Stimulated activated CD8-positive, alpha-beta memory T cell treated with anti-CD3 and anti-CD28 coated beads, Interleukin-15, amount 100 ng/mL, for 48 hours (primary cell): ENCODE measurements at places on chromosomes 12 and 14.

DNA sequence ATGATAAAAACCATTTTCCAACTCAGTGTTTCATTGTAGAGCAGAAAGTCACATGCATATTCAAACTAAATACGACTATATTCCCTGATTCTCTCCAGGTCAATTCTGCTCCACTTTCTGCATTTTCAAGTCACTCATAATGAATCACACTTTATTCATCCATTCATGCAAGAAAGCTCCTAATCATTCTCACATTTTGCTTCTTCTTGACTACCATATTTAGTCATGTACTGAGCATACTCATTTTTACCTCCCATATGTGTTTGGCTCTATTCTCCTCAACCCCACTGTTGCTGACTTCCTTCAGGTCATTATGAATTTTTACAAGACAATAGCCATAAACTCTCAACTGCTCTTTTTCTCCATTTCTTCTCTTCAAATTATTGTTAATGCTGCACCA lies 43.4 kb upstream of the PIK3C2G start:
- DNase-seq = no peak

DNA sequence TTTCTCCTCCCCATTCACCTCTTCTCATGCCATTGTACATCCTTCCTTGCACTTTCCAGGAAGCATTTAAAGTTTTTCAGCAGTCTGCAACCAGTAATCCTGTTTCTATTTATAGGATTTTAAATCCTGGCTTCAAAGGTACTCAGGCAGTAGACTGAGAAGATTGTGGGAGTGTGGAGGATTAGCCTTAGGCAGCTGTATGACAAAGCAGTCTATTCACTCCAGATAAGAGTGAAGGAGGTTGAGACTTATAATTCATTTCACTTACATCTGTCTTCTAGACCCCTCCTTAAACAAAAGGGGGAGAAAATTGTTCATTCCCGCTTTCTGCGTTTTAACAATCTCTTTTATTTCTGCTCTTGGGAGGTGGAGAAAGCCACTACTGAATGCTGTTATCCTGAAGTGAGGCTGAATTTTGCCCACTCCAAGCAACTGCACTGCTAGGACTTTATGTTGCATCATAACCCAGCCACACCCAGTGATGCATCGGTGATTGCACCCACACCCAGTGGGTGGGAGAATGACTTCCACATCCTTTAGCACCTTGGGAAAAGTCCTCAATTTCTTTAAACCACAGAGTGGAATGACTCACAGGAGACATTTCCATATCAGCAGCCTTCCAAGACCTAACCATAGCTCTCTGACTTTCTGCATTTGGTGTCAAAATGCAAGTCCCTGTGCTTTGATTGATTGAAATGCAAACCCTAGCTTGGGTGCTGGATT lies 382.5 kb upstream of the ATP2B1 start:
- DNase-seq = no peak

- no peak for DNase-seq
Measured at GRCh38 chr14:80636071-80636470, 305.5 kb downstream of the CEP128 start.

DNA sequence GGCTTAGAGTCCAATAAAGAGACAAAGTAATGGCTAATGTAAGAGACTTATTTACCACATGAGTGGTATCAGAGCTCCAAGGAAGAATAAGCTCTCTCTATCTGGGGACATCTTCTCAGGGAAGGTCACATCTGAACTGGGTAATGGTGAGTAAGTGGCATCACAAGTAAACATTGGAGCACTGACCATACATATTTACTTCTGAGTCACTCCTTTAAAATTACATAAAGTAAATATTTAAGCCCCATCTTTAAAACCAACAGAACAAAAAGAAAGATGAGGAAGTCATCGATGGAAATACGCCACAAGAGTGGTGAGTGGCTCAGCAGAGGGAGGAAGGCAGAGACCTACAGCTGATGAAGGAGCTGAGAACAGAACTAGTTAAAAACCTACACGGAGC lies 159.9 kb downstream of the DUSP6 start:
- no peak for DNase-seq

DNA sequence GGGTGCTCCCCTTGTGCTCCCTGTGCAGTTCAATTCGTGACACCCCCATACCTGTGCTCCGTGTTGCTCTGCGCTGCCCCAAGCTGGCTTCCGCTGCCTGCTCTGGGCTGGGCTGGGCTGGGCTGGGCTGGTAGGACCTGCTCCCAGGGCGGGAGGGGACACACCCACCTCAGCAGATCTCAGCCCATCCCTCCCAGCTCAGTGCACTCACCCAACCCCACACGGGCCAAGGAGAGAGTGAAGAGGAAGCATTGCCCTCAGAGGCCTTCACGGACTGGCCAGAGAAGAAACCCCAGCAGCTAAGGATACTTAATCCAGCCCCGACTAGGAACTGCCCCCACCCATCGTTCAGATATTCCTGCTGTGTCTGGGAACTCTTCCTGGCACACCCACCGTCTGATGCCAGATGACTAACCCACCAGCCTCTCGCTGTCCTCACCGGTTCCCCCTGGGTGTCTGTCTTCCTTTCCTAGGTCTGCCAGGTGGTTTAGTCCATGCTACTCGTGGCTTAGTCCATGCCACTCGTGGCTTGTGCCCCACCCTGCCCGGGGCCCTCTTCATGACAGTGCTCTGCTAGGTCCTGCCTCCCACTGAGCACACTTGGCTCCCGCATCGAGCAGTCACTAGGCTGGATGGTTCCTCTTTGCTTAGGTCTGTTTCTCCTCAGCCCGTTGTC lies at the start of gene LPAR5:
TSS of gene LPAR5 (minus strand) at position 104 of the 676 bp plus-strand sequence. CDS start 14,711 bp downstream, outside the sequence.
- no peak for DNase-seq

- DNase-seq = no peak
Measured at GRCh38 chr14:23067847-23068788, 10.8 kb upstream of the CDH24 start.

DNA sequence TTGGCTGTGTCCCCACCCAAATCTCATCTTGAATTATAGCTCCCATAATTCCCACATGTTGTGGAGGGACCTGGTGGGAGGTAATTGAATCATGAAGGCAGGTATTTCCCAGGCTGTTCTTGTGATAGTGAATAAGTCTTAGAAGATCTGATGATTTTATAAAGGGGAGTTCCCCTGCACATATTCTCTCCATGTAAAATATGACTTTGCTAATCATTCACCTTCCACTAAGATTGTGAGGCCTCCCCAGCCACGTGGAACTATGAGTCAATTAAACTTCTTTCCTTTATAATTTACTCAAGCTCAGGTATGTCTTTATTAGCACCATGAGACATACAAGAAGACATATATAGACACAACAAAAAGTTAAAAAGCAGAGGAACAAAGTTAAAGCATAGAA lies 120.0 kb downstream of the CPNE8 start:
- no peak for DNase-seq

- DNase-seq = no peak
Measured at GRCh38 chr12:93786656-93787397, 109.7 kb downstream of the CRADD start.

- no peak for DNase-seq
Measured at GRCh38 chr14:24079491-24080141, 8.3 kb downstream of the CPNE6 start.

- no peak for DNase-seq
Measured at GRCh38 chr12:45880533-45880932, 109.8 kb downstream of the SCAF11 start.

- no peak for DNase-seq
Measured at GRCh38 chr12:55548756-55549155, 646 bp upstream of the OR6C4 start.

- DNase-seq = no peak
Measured at GRCh38 chr14:59428581-59429012, 36.6 kb downstream of the GPR135 start.

GRCh38 chr12:54301428-54302048 lies 723 bp upstream of the NFE2 start:
- DNase-seq = no peak

GRCh38 chr12:10226731-10227130 lies 14.1 kb downstream of the GABARAPL1 start:
- DNase-seq = no peak

DNA sequence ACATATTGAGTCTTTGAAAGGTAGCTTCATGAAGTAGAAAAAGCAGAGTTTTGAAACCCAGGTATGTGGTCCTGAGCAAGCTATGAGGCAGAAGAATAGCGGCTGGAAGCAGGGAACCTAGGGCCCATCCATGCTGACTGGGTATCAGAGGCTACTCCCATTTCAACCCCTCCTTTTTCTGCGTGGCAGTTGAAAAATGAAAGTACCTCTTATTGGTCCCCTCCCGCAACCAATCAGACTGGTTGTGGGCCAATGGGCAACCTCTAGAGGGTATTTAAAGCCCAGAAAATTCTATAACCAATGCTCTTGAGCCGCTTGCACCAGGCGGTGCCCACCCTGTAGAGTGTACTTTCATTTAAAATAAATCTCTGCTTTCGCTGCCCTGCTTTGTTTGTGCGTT lies 1.6 kb upstream of the SNRPF start:
- no peak for DNase-seq

- no peak for DNase-seq
Measured at GRCh38 chr12:78239544-78239943, 408.9 kb downstream of the NAV3 start.

- DNase-seq = no peak
Measured at GRCh38 chr14:75359098-75359497, 68.7 kb upstream of the JDP2 start.

DNA sequence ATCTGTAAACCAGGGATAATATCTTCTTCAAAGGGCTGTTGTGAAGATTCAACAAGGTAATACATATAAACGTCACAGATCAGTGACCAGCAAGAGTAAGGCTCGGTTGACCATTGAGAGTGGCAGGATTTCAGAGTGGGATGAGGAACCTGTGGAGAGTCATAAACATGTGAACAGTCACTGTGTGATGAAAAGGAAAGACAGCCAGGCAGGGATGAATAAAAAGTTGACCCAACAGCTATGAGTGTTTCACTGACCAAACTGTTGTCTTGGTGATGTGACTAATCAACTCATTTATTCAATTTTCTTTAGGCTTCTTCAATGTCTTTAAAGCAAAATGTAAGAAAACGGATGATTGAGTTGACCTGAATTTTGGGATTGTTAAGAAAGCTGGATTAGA lies 8.6 kb upstream of the FRMD6 start:
- no peak for DNase-seq

GRCh38 chr14:101359221-101360053 lies 201.9 kb upstream of the DIO3 start:
- DNase-seq = no peak

DNA sequence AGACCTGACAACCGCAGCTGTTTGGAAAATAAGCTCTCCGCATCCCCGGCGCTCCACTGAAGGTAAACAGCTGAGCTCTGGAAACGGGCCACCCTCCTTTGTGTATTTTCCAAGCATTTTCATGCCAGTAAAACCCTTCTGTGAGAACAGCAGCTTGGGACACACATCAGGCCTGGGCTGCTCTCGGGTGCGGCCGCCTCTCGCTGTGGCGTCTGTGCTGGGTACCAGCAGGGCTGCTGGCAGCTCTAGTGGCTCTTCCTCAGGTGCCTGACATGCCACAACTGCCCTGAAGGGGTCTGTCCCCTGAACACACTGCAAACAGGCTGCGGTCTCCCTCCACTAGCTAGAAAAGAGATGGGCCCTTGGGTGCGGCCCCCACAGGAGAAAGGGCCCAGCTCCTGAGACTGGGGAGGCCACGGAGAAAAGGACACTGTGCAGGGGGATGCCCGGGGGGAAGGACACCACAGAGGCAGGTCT lies 96.3 kb downstream of the ITPK1 start:
- no peak for DNase-seq

GRCh38 chr14:71952381-71953363 lies 20.4 kb downstream of the RGS6 start:
- no peak for DNase-seq

GRCh38 chr14:44941591-44941990 lies 20.2 kb downstream of the KLHL28 start:
- DNase-seq = no peak

DNA sequence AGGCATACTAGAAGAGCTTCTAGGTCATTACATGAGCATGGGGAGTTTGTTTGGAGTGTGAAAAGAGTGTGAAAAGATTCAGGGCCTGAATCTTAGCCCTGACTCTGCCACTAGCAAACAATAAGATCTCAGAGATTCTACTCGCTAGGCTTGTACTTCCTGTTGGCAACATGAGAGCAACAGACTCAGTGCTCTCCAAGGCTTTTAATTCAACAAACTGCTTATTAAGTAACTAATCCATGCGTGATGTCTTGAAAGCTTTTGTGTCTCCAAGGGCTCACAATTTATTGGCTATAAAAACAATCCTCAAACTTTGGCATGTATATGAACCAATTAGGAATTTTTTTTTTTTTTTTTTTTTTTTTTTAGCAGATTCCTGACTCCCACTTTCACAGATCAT lies 105.1 kb downstream of the STXBP6 start:
- DNase-seq = no peak

- no peak for DNase-seq
Measured at GRCh38 chr14:70009961-70010360, 130.7 kb downstream of the SMOC1 start.

GRCh38 chr12:22360774-22361173 lies 26.3 kb upstream of the ST8SIA1 start:
- DNase-seq = no peak

DNA sequence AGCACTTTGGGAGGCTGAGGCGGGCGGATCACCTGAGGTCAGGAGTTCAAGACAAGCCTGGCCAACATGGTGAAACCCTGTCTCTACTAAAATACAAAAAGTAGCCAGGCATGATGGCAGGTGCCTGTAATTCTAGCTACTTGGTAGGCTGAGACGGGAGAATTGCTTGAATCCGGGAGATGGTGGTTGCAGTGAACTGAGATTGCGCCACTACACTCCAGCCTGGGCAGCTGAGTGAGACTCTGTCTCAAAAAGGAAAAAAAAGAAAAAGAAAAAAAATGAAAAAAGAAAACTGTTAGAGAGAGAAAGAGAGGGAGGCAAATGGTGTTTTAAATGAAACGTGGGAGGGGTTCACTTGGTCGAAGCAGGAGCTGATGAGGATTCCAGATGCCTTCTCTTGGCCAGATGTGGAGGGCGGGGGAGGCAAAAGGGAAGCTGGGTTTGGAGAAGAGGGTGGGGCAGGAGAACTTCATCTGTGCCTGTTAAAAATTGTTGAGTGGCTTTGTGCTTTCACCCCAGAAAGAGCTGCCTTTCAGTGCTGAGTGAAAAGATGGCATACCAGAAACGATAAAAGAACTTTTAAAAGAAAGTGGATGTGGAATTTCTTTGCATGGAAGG lies 1.1 kb downstream of the EMP1 start:
- DNase-seq = no peak

- no peak for DNase-seq
Measured at GRCh38 chr12:121156365-121156764, 23.7 kb downstream of the P2RX7 start.

DNA sequence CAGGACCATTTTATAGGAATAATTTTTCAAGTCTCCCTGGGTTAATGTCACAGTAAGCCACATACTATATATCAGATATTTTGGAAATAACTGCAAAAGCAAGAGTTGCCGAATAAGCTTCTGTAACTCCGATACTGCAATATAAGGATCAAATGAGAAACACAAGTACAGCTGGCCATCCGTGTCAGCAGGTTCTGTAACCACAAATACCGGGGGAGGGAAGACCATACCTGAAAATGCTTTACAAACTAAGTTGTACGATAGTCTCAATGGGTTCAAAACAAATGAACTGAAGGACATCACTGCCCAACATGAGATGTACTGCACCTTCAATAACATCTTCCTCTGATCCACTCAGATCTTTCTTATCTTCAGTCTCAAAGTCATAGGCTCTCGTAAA lies 1.8 kb downstream of the SYCP3 start:
- no peak for DNase-seq
